HCT116 (cell line): ENCODE measurements at places on chromosomes 3 and 15. TPM values are rescaled to one million over a fixed set of nuclear protein-coding genes. Genes with fewer than 3 reads are reported as not detected.

GRCh38 chr3:129605922-129606635 is 397 bp downstream of the PLXND1 start:
- no peaks in the 10 kb centered on the region for H3K36me3 ChIP-seq
- peak overlapping the region; percentile 70 for H3K4me3 ChIP-seq
- H3K27me3 ChIP-seq: no peaks in the 10 kb centered on the region
- no peak for DNase-seq

- H3K4me1 ChIP-seq: no peaks in the 10 kb centered on the region
- no peak within 1 kb of the TSS for H3K27ac ChIP-seq
- H3K4me3 ChIP-seq: no peak within 1 kb of the TSS
- no peak for DNase-seq
Measured at GRCh38 chr3:133038089-133038730, at the start of gene TMEM108. TSS of gene TMEM108 (plus strand) at chr3:133038391.

DNA sequence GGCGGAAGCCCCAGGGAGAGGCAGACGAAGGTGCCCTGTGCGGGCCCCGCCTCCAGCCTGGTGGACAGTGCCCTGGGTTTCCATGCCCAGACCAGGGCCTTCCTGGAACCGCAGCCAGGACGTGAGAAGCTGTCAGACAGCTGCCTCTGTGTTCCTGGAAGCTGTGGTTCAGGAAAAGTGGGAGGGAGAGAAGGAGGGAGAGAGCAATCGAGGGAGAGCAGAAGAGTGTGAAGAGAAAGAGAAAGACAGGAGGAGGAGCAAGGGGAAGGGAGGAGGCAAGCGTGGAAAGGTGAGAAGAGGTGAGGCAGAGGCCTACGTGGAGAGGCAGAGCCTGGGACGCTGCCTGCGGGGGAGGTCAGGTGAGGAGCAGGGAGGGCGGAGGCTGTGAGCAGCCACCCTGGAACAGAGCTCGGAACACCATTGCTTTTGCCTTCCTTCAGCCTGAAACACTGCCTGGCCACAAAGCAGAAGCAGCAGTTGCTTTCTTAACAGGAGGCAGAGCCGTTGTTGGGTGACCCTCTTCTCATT is 18.6 kb downstream of the ZDHHC19 start:
- H3K27me3 ChIP-seq: no peaks in the 10 kb centered on the region
- no peak overlapping the region for H3K4me3 ChIP-seq
- H3K4me1 ChIP-seq: no peaks in the 10 kb centered on the region; the same call in 1 of the 2 replicates
- no peak overlapping the region for H3K27ac ChIP-seq

The CLDN11 gene
- total RNA-seq: 0.22 TPM

DNA sequence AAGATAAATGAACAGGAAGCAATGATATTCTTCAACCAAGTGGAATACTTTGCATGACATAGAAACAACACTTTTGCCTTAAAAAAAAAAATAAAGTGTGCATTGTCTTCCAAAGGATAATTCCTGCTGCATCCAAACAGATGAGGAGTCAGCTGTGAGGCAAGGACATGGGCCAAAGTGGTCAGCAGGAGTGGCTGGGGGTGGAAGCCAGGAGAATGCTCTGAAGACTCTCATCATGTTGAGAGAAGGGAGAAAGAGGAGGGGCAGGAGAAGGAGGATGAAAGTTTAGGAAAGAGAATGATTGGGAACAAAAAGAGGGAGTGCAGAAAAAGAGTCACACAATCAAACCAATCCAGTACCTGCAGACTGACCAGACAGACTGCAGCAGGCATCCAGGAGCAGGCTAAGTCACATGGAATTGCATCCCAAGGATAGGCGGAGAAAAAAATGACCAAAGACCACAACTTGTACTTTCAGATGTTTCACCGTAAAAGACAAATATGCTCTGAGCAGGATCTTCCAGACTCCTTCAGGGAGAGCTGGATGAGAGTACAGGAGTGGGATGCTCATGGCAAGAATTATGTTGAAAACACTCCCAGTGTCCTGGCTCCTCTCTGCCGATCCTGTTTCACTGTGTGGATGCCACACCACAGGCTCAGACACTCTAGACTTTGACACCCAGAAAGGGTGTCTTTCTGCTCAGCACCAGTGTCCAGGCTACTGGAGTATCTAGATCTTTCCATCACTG is 11.9 kb downstream of the ABI3BP start:
- no peaks in the 10 kb centered on the region for H3K4me1 ChIP-seq
- H3K4me3 ChIP-seq: no peak overlapping the region
- H3K36me3 ChIP-seq: no peaks in the 10 kb centered on the region
